Brain pericyte (primary cell): ENCODE measurements at places on chromosomes 2 and 18.

DNA sequence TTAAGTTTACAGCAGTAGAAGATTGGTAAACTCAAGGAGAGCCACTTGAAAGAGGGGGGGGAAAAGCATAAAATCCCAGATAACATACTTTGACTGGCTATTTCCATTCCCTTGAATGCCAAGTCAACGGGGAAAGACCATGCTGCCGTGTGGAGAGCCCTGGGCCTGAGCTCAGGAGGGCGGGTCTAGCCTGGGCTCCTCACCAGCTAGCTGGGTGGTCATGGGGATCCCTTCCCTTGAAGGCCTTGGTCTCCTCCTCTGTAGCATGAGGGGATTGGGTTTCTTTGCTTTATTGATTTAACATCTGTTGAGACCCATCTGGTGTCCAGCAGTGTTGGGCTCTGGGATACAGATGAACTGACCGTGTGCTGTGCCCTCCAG lies 35.0 kb downstream of the TEX51 start:
- no peak for DNase-seq

DNA sequence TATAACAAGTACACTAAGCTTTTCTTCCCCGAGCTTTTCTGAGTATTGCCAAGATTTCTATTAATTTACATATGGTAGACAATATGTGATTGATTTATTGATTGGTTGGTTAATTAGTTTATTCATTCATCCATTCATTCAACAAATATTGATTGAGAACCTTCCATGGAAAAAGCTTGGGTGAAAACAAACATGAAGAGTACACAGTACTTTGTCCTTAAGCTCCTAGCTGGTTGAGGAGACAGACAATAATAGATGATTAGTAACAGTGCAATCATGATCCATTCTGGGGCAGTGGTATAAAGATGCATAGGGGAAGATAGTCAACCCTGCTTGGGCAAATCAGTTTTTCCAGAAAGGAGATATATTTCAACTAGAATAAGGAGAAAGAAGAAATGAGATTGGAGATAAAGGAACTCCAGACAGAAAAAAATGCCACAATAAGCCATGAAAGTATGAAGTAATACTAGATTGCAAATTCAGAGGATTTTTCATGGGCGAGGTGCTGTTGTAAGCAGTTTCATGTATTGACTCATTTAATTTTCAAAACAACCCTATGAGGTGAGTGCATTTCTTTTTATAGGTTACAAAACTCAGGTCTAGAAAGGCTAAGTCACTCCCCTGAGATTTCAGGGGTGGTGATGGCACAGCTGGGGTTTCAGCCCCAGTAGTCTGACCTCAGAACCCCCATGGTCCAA lies 129.5 kb downstream of the RND3 start:
- no peak for DNase-seq

DNA sequence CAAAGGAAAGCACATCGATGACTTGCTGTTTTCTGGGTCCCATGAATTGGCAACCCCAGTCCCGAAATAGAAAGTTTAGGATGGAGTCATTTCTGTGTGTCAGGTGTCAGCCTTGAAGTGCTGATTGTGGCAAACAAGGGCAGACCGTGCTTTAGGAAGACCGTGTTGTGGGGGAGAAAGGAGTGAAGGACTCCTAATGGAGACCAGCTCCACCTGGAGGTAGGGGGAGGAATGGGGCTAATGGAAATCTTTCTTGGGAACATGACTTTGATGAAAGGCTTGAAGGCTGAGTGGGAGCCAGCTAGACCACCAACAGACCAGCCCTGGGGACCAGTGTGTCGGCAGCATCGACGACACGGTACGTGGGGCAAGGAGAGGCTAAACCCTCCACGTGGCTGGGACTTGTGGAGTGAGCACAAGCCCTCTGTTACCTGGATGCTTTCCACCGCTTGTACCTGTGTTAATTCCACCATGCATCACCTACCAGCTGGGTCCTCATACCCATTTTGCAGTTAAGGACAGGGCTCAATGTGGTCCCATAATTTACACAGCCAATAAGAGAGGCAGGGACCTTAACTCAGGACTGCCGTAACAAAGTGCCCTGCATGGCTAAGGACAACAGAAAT lies 104.2 kb downstream of the SH3BP4 start:
- DNase-seq, result no peak

DNA sequence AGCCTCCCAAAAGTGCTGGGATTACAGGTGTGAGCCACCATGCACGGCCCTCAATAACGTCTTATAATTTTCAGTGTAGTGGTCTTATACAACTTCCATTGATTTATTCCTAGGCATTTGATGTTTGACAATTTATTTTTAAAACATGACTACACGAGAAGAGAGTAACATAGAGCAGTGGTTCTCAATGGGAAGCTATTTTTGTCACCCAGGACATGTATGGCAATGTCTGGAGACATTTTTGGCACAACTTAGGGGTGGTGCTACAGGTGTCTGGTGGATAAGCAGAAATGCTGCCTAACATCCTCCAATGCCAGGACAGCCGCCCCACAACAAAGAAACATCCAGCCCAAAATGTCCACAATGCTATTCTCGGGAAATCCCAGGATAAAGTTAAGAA lies 12.7 kb upstream of the ANXA4 start:
- no peak for DNase-seq

DNA sequence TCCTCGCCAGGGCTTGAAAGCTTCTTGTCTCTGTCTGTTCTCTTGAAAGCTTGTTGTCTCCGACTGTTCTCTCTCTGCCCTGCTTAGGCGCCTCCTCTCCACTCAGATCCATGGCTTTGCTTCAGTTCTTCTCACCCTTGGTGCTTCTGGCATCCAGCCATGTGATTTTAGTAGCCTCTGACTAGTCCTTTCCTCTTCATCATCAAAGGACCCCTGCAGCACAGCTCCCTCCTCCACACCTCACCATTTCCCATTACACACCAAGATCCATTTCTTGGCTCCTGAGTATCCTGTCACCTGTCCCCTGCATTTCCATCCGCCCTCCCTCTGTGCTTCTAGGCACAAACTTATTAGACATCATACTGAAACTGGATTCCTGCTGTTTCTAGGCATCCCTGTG lies 59.4 kb downstream of the ZNF236 start:
- no peak for DNase-seq

GRCh38 chr2:177165721-177166711 lies 46.6 kb upstream of the HNRNPA3 start:
- DNase-seq, result no peak

- no peak for DNase-seq
Observed at GRCh38 chr2:46748121-46748520, 167.5 kb downstream of the MCFD2 start.

DNA sequence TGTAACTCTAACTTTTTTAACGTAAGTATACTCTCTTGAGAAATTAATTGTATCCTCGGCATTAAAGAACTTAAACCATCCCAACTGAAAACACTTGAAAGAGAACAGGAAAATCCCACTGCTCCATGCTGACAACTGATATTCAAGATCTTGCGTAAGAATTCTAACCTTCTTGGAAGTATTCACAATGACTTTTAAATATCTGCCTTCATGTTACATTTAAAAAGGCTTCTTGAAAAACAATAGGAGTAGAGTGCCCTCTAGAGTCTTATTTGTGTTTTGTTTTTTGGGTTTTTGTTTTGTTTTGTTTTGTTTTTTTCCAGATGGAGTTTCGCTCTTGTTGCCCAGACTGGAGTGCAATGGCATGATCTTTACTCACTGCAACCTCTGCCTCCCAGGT lies 65.4 kb upstream of the DNAJC10 start:
- peak; percentile 33 for DNase-seq

GRCh38 chr2:59066787-59067399 lies 825.8 kb upstream of the FANCL start:
- no peak for DNase-seq

- DNase-seq, result no peak
Observed at GRCh38 chr2:238055841-238056240, 5.0 kb upstream of the SCLY start.
